ENCODE measurements at places on chromosomes 5 and 9.

GRCh38 chr5:95238560-95239325, 46.2 kb downstream of the MCTP1 start:
- DNase-seq: no peak

GRCh38 chr5:11468334-11469039, 435.8 kb downstream of the CTNND2 start:
- no peak for DNase-seq

- DNase-seq: no peak
Measured at GRCh38 chr5:3230254-3230653, 365.4 kb upstream of the IRX1 start.

GRCh38 chr9:89405826-89406225, 87.5 kb downstream of the SECISBP2 start:
- no peak for DNase-seq

GRCh38 chr5:123033157-123033671, 3.3 kb downstream of the PPIC start:
- DNase-seq: no peak

- no peak for DNase-seq
Measured at GRCh38 chr5:6041977-6042550, 336.3 kb downstream of the MED10 start.

DNA sequence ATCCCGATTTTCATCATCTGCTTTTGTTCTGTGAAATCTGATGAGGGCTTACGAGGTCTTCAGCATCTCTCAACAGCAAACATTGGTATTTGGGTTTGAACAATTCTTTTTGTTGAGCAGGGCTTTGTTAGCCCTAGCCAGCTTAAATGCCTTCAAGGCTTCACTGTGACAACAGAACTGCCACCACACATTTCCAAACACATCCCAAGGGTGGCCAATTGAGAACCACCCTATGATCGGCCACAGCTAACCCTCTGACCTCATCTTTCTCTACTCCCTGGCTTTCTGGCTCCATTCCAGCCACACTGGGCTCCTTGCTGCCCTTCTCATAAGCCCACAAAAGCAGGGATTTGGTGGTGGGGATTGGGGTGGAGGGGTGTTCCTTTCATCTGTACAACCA, 17.6 kb downstream of the MTX3 start:
- no peak for DNase-seq

DNA sequence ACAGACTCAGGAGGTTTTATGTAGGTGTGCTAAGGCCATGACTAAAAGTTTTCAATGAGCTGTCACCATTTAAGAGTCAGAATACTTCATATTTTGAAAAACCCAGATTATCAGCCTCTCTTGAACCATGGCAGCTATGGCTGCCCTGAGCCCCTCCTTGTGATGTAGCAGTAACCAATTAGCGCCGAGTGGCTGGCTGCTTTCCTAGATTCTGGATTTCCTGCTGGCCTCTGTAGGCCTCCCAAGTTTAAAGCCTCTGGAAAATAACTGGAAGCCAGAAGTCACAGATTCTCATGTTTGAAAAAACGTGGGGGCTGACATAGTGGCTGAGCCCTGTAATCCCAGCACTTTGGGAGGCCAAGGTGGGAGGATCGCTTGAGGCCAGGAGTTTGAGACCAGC, 25.5 kb downstream of the DAB2IP start:
- DNase-seq: no peak

GRCh38 chr9:34992376-34992951, 2.9 kb downstream of the DNAJB5 start:
- DNase-seq: no peak

All from stimulated activated CD4-positive, alpha-beta T cell treated with anti-CD3 and anti-CD28 coated beads, Interleukin-15, amount 100 ng/mL, for 1 hour (primary cell).